ENCODE measurements at places on chromosomes 4 and X.
A peak's percentile ranks its signal among the peaks of the same experiment; 100 is the strongest.

GRCh38 chr4:153651587-153651986, 32.5 kb upstream of the TLR2 start:
- no peak for DNase-seq

- peak; percentile 61 for DNase-seq
Measured at GRCh38 chr4:3388471-3389232, 53.1 kb upstream of the HGFAC start.

GRCh38 chr4:8348071-8348470, 78.5 kb downstream of the HTRA3 start:
- no peak for DNase-seq

- no peak for DNase-seq
Measured at GRCh38 chrX:129427267-129427666, 96.0 kb downstream of the SMARCA1 start.

DNA sequence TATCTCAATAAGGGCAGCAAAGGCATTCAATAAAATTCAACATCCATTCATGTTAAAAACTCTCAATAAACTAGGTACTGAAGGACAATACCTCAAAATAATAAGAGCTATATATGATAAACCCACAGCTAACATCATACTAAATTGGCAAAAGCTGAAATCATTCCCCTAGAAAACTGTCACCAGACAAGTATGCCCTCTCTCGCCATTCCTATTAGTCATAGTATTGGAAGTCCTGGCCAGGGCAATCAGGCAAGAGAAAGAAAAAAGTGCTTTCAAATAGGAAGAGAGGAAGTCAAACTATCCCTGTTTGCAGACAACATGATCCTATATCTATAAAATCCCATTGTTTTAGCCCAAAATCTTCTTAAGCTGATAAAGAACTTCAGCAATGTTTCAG, 116.8 kb downstream of the TENT5D start:
- no peak for DNase-seq

- DNase-seq = no peak
Measured at GRCh38 chrX:77404419-77404818, 42.8 kb upstream of the FGF16 start.

GRCh38 chrX:115624916-115625315, 63.9 kb downstream of the PLS3 start:
- no peak for DNase-seq

DNA sequence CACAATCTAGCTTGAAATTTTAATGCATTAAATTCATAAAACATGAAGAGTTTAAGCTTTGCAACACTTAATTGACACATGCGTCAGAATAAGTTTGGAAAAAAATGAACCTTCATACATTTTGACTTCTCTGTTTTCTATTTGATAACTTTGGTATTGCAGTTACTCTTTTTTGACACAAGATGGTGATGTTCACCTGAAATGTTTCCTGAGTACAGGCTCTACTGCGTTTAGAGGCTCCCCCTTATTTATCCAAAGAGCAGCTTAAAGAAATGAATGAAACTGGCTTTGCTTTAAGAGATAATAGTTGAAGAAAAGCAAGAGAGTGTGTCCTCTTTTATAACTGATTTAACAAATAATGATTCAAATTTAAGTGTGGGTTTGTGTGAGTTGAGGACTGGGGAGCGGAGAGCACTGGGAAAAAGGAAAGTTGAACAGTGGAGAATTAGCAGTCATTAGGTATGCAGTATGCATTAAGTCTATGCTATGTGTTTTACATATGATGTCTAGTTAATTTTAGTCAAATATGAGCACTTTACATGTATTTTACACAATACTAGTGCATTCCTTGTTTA, 180.6 kb upstream of the NUDT6 start:
- peak; percentile 83 for DNase-seq

All from fibroblast of pulmonary artery (primary cell).